Posterior vena cava (tissue), 2 donors: ENCODE measurements at places on chromosomes 12 and 14. TPM values are rescaled to one million over a fixed set of nuclear protein-coding genes. Genes with fewer than 3 reads are reported as not detected.

DNA sequence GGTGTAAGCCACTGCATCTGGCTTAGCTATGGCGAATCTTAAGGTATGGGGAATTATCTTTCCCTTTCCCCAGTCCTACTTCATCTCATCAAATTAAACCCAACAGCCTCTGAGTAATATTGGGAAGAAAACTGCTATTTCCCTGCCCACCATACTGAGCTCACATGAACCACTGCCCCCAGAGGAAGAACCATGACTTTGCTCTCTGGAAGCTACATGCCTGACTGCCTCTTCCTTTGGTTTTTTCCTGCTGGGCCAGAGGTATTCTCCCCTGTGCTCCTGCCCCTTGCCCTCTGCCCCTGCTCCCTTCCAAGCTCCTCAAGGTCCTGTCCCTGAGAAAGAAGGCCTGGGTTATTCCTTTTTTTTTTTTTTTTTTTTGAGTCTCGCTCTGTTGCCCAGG lies 15.2 kb downstream of the RILPL2 start:
- no peak for DNase-seq

DNA sequence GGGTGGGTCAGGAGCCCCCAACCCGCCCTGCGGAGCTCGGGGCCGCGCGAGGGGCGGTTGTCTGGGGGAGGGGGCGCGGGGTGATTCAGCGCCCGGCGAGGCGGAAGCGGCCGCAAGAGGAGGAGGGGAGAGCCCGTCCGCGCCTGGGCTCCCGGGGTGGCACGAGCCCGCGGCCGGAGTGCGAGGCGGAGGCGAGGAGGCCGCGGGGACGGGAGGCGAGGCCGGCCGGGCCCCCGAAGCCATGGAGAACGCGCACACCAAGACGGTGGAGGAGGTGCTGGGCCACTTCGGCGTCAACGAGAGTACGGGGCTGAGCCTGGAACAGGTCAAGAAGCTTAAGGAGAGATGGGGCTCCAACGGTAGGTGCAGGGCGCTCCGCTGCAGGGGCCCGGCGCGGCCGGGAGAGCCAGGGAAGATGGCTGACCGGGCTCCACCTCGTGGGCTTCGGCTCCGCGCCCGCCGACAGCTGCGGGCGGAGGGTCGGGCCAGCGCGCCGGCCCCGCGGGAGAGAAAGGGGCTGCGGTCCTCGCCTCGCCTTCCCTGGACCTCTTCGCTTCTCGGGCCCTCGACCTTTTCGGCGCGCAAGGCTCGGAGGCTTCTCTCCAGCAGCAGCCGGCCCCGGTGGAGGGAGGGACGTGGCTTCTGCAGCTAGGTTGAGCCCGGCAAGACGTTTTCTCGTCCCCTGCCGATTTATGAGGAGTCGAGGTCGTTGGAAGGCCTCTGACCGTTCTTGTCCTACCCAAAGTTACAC lies 677 bp downstream of the ATP2A2 start:
- peak; percentile 87 for DNase-seq

Gene RTL1
- not detected for total RNA-seq

Gene ADAMTS20
- total RNA-seq: not detected

Gene BDKRB1
- 0.56 TPM for total RNA-seq
